ENCODE measurements at places on chromosomes 2 and 18. TPM values are rescaled to one million over a fixed set of nuclear protein-coding genes. Genes with fewer than 3 reads are reported as not detected.

The BCL2 gene
- total RNA-seq = 7.7 TPM

The KHK gene
- 4.0 TPM for total RNA-seq

The PPM1B gene
- 56.7 TPM for total RNA-seq

The RBBP8 gene
- total RNA-seq = 6.1 TPM

The GPR45 gene
- not detected for total RNA-seq

The ANKRD62 gene
- total RNA-seq = not detected

The RAPGEF4 gene
- total RNA-seq = 16.6 TPM

The GCG gene
- total RNA-seq = not detected

- DNase-seq = no peak
These were observed 494.5 kb upstream of the MAP2 start for GRCh38 chr2:208929139-208929864.

DNA sequence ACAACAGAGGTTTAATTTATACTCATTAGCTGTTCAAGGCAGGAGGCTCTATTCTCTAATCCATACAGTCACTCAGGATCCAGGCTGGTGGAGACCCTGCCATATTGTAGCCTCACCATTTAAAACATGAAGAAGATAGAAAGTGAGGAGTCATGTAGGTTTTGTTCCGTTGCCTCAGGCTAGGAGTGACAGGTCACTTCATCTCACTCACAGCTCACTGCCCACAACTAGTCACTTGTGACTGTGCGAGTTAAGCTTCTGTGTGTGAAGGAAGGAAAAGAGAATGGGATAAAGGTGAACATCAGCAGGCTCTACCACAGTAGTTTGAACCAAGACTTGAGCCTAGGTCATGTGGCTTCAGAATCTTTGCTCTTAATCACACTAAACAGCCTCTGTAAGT lies 9.0 kb upstream of the IGFBP2 start:
- no peak for DNase-seq

GRCh38 chr18:33562741-33563140 lies 15.3 kb upstream of the ASXL3 start:
- no peak for DNase-seq

GRCh38 chr2:1811258-1811970 lies 67.1 kb upstream of the PXDN start:
- DNase-seq = no peak

GRCh38 chr2:225995796-225996461 lies 596.4 kb downstream of the NYAP2 start:
- DNase-seq = no peak

DNA sequence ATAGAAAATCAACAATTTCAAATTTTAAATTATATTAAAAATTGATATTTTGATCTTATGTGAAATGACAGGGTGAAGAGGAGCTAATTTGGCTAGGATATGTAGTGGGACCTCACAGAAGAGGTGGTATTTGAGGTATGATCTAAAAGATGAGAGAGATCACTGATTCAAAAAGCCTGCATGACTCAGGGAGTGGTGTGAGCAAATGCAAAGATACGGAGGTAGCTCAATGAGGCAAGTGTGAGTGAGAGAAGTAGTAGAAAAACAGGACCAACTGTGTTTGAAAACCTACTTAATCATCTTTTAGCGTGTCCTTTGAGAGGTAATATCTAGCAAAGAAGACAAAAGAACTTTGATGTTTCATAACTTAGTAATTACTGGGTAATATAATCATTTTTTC lies 557.5 kb downstream of the DSC3 start:
- DNase-seq = no peak

- no peak for DNase-seq
These were observed 22.7 kb downstream of the KATNAL2 start for GRCh38 chr18:46939998-46940571.

DNA sequence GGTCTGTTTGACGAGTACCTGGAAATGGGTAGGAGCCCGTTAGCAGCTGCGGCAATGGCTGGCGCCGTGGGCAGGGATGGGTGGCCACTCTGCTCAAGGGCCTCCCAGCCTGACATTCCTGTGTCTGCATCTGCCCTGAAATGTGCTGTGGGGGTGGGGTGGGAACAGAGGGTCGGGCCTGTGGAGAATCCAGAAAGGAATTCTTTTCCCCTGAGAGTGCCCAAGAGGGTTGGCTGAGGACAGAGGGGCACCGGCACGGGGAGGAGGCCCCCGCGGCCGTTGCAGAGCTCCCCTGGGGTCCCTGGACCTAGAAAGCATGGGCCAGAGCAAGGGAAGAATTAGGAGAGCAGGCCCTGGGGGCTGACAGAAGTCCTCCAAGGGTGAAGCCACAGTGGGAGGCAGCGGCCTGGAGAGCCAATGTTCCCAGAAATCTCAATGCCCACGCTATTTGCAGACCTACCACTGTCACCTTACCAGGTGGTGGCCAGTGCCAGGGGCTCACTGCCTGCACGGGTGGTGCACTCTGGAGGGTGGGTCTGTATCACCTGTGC lies 27.8 kb downstream of the ANO7 start:
- DNase-seq = no peak

GRCh38 chr2:159155320-159155719 lies 131.2 kb downstream of the WDSUB1 start:
- no peak for DNase-seq

DNA sequence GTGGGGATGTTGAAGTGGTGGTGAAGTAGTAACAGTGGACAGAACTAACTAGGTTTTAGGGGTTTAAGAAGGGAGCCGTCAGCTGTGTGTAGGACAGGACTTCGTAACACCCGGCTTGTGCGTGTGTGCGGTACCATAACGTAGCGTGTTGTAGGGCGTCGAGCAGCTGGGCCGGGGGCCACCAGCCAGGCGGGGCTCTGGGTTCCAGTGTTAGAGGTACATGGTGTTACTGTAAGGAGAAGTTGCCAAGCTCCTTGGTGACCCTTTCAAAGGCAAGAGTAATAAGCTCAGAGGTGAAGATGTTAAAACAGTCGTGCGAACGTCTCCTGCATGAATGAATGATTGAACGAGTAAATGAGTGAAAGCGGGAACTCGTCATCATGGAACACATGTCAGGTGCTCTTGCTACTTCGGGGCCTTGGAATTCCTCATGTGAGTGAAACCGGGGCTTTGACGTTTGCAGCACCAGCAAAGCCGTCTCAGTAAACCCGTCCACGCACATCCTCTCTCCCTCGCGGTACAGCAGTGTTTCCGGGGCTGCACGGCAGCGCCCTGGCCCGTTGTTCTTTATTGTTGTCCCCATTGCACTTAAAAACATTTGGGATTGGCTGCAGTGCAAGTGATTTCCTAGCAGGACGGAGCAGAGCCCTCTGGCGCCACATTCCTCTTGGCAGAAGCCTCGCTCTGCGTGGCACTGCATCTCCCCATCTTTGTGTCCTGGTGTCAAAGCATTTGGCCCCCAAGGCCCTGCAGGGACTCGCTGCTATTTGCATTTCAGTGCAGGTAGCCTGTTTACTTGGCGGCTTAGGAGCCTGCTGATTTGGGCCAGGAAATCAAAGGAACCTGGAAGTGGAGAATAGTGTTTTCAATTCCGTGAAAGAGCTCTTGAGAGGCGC lies 115.0 kb downstream of the GBX2 start:
- no peak for DNase-seq
